ENCODE measurements at places on chromosomes 4 and X.

- DNase-seq: no peak
Measured at GRCh38 chr4:41183021-41183553, 31.3 kb downstream of the APBB2 start.

DNA sequence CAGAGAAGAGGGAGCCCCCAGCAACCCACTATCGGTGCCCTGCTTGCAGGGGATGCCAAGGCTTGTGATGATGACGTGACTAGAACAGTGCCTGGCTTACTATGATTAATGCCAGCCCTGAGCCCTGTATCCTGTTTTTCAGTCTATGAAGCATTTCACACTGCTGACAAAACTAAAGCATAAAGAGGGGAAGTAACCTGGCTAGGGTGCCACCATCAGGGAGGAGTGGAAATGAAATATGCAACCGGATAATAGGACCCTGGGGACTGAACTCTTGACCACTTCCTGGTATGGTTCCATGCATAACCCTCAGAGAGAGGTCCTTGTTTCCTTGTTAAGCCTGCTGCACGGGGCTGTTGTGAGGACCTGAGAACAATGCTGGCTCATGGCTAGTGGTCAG, 50.3 kb downstream of the MED28 start:
- no peak for DNase-seq

GRCh38 chr4:85865256-85865655, 390.3 kb downstream of the ARHGAP24 start:
- no peak for DNase-seq

GRCh38 chrX:10325611-10326010, 168.8 kb downstream of the CLCN4 start:
- no peak for DNase-seq

DNA sequence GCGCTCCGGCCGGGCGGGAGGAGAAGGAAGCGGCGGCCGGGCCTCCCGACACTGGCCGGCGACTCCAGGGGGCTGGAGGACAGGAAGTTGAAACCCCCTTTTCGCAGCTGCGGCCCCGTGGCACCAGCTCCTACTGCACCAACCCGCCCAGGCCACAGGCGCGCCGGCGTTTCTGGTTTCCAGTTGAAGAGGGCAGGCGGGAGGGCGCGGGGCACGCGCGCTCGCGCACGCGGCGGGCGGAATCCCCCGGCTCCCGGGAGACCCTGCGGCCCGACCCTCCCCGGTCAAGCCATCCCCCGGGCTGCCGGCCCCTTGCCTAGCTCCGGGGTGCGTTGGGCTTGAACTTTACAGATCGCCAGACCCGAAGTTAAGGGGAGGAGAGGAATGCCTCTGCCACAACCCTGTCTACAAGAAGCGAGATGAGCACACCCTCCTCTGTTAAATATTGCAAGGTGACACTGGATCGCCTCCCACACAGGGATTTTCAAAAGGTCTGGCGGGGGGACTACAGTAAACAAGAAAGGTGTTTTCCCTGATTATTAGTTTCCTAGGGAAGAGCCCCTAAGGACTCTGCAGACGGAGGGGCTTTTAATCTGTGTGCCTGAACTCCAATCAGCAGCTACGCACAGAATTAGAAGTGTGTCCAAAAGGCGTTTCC, 1.4 kb downstream of the ELOVL6 start:
- DNase-seq: peak; percentile 79

DNA sequence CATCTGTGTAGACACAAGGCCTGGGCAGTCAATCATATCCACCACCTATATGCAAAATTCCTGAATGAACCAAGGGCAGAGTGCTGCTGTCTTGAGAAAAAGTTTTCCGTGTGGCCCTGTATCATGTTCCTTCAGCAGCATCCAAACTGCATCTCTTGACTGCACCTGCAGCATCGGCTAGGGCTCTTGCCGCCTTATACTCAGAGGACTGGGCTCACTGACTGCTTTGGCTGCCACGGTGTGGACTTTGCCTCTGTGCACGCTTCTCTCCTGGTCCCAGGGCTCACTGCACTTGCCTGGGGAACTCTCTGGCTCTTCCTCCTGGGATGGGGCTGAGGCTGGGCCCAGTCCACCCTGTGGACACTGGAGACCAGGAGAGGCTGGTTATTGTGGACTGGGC, 39.5 kb upstream of the STS start:
- no peak for DNase-seq

GRCh38 chrX:32141841-32142240, 1069.5 kb downstream of the DMD start:
- no peak for DNase-seq

- DNase-seq: peak; percentile 55
Measured at GRCh38 chr4:61741327-61742096, 541.4 kb downstream of the ADGRL3 start.

- no peak for DNase-seq
Measured at GRCh38 chrX:20452487-20452886, 185.8 kb upstream of the RPS6KA3 start.

DNA sequence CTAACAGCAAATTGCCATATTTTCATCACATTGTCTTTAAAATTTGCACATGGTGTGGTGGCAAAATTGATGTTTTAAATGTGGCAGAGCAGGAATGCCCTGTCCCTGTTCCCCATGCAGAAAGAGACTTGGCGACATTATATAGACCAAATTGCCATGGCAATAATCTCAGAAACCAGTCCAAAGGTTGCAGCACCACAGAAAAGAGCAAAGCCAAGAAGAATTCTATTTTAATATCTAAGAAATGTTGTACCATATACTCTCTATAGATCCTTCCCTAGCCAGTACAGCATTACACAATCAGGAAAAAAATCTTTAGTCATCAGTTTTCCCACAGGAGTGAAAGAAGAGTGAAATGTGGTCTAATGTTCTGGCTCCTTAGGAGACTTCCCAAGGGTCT, 80.0 kb downstream of the UGT2B28 start:
- DNase-seq: no peak

DNA sequence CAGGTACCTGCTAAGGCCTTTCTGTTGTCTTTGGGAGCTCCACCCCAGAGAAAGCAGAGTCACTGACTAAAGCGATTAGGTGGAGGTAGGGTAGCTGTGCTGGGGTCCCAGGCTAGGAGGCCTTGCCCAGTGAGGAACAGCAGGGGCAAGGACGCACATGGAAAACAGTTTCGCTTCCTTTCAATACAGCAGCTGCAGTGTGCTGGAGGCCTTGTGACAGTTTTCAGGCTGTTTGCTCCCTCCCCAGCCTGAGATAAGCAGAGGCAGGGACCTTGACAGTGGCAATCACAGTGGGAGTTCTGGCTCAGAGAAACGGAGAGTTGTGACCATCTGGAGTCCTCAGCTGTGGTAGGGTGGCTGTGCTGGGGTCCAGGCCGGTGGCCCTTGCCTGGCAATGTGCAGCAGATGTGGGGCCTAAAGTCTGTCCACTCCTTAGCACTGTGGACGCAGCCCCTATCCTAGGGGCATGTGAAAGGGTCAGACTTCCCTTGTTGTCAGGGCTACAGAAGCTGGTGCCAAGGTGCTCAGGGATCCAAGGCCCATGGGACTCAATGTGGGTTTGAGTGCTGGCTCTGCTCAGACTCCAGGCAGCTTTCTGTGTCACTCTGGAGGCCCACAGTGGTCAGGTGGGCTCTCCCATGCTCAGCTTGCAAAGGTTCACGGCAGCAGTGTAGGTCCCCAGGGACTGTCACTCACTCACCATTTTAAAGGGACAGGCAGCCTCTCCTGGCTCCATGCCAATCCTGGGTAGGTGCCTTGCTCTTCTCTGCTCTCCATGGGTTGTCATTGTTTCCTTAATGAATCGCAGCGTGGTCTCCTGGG, 534.9 kb upstream of the FMR1 start:
- DNase-seq: no peak

GRCh38 chr4:124334119-124334518, 378.4 kb downstream of the ANKRD50 start:
- DNase-seq: no peak

GRCh38 chr4:174252412-174252811, 31.1 kb downstream of the FBXO8 start:
- DNase-seq: no peak

- no peak for DNase-seq
Measured at GRCh38 chr4:87584222-87584908, 24.0 kb upstream of the DSPP start.

DNA sequence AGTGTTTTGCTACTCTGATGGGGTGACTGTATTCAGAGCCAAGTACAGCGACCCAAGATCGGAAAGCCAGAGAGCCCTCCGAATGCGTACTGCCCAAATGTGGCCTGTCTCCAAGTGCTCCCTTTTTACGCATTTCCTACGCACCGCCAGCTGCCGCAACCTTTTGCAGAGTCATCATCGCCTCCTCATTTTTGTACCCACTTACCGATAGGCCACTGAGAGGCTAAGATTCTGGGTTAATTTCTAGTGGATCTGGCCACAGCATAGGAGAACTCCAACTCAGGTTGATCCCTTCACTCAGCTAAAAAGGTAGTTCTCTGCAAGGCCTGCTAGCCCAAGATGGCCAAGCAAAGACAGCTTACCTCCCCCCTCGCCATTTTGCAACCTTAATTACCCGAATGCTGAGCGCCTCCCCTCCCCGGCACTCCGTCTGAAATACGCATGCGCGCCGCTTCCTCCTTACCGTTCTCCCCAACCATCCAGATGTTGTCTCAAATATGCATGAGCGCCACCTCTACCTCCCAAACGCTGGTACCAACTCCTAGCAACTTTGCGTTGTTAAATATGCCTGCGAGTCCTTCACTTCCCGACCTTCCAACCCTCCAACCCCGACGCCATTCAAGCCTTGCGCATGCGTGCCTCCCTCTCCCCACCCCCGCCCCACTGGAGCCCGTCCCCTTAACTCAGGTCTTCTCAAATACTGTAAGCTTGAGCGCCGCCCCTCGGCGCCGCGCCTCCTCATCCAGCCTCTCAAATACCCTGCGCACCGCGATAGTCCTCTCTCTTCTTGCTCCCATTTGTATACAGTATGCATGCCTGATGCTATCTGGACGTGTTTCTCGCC, 11.8 kb upstream of the ZCCHC13 start:
- peak; percentile 94 for DNase-seq

- no peak for DNase-seq
Measured at GRCh38 chr4:128847082-128847724, 37.7 kb downstream of the JADE1 start.

DNA sequence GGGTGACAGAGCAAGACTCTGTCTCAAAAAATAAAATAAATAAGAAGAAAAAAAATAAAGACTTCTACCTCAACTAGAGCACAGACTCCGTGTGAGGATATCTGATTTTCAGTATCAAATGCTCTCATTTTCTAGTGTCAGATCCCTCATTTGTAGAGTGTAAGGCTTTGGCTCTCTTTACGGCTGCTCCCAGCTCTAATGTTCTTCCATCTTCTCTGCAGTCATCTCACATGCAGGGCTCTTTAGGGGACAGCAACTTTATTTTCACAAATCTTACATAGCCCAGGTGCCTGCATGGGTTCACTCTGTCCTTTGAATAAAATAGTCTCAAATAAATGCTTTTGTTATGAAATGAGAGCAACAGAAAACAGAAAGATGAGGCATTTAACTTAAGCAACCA, 19.2 kb upstream of the RHOH start:
- DNase-seq: no peak

DNA sequence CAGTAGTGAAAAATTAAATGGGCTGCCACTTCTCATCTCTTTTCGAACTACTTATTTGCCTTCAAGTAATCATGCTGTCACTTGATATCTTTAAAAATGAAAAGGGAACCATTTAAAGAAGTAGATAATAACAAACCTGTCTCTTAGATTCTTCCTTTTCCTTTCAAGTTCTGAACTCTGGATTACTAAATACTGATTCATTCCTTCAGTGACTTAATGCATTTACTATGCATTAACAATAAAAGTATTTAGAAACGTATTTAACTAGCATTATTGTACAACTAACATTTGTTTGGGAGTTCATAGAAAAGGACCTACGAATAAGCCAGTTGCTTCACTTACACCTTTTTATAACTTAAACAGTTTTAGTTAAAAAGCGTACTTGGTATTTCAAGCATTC, 61.1 kb upstream of the RAB33B start:
- no peak for DNase-seq

- no peak for DNase-seq
Measured at GRCh38 chr4:137762591-137762990, 230.3 kb upstream of the PCDH18 start.

DNA sequence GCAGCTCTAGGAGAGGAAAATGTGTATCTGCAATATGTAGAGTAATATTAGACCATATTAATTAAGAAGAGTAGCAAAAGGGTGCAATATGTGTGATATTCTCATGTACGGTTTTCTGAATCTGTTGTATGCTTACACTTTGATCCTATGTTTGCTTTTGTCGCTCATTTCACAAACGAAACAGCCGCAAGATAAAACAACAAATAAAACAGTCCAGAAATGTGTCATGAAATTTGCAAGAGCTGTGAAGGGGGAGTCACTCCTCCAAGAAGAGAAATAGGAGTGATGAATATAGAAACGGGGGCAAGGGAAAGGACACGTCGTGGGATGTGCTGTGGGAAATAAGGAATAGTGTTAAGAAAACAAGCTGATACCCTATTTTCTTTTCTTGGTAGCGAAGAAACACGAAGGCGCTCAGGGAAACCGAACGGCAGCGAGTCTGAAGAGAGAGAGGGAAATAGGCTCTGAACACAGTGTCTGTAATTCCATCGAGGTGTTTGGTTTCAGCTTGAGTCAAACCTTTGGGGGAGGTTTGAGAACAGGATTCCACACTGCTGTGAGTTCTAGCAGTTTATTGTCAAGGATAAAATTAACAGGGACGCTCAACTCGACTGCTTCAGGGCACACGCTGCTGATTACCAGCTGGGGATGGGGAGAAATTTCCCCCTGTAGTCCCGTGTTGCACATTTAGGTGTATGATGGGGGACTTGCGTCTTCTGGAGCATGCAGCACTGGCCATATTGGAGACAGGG, 595.6 kb upstream of the TENM3 start:
- peak; percentile 40 for DNase-seq

GRCh38 chr4:168955674-168956073, 54.4 kb downstream of the CBR4 start:
- DNase-seq: no peak

- no peak for DNase-seq
Measured at GRCh38 chr4:126547352-126547751, 1085.4 kb upstream of the INTU start.

GRCh38 chr4:153523164-153523796, 57.1 kb downstream of the TMEM131L start:
- DNase-seq: no peak

GRCh38 chr4:70706516-70706915, 15.2 kb upstream of the RUFY3 start:
- DNase-seq: no peak

GRCh38 chr4:53917729-53918128, 146.7 kb downstream of the CHIC2 start:
- DNase-seq: no peak

DNA sequence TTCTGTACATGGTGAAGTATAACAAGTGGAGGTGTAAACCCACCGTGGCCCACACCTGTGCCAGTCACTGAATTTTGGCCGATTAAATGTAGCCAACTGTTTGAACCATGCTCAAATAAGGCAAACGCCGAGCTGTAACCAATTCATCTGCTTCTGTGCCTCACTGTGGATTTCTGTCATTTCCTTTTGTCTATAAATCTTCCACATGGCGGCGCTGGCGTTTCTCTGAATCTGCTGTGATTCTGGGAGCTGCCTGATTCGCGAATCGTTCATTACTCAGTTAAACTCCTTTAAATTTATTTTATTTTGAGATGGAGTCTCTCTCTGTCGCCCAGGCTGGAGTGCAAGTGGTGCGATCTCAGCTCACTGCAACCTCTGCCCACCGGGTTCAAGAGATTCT, 19.2 kb downstream of the SUPT20HL2 start:
- no peak for DNase-seq
